Left cardiac atrium (tissue), 4 donors: ENCODE measurements at places on chromosomes 4 and X.

- no peak for DNase-seq
Measured at GRCh38 chr4:2357821-2358745, 60.4 kb downstream of the ZFYVE28 start.

DNA sequence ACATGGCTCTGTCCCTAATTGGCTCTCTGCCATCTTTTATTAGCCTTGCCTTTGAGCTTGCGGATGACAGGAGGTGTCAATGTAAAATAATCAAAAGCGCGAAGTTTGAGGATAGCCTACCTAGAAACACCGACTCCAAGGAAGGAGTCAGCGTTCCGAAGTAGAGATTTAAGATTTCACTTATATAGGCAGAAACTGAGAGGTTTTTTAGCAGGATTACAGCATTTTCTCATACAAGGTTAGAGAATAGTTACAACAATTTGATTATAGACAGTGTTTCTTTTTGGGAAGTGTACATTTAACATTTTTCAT is 499 bp upstream of the NFXL1 start:
- DNase-seq = no peak

DNA sequence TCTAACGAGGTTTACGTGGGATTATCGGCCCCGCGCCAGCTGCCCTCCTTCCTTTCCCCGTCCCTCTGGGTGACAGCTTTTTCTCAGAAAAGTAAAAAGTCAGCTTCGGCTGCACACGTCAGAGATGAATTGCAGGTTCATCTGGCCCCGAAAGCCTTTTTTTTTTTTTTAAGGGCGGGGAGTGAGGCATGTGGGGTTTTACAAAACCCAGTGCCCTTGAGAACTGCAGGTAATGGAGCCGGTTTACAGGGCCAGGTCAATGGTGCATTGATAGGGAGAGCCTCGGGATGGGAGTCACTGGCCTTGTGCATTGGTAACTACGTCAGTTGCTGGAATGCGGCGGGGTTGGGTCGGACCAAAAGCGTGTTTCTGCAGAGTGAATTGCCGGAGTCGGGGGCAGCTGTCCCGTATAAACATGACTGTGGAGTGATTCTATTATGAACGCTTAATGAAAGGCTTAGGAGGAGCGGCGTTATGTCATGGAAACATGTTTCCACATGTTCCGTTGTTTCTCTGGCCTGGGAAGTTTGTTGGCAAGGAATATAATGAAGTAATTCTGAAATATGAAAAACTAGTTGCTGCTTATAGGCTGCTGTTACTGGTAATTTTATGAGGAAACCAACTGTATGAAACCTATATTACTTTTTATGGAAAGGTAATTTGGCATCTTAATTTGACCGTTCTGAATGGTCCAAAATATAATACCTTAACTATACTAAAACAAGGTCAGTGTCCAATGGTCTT is 1.1 kb downstream of the HSPA4L start:
- DNase-seq = peak; percentile 80

- DNase-seq = peak; percentile 65
Measured at GRCh38 chr4:80097400-80098177, 24.6 kb upstream of the ANTXR2 start.
